ENCODE measurements at places on chromosomes 5 and 9.

DNA sequence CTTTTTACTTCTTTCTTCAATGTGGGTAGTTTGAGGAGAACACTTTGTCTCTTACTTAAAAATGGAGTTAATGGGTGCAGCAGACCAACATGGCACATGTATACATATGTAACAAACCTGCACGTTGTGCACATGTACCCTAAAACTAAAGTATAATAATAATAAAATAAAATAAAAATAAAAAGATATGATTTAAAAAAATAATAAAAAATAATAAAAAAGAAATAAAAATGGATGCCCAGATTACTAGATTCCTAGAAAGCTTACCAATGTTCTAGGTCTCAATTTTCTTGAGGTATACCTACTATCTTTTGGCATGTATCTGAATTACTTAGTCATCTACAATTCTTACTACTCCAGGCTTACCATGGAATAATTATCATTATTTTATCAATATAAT lies 2001.6 kb upstream of the CDH9 start:
- DNase-seq: no peak

DNA sequence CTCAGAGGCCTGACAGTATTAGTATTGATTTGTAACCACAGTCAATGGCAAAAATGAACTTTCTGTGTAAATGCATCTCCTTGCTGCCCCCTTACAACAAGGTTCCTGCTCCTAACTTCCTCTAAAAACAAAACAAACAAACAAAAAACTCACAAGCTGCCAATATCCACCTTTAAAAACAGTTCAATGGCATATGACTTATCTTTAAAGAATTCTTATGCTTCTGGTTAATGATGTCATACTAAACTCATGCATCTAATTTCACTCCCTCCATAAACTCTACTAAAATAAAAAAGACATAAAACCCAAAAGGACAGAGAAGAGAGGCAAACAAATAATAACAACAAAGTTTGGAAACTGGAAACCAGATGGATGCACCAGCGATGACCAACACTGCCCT lies 9.0 kb upstream of the OR1N1 start:
- no peak for DNase-seq

DNA sequence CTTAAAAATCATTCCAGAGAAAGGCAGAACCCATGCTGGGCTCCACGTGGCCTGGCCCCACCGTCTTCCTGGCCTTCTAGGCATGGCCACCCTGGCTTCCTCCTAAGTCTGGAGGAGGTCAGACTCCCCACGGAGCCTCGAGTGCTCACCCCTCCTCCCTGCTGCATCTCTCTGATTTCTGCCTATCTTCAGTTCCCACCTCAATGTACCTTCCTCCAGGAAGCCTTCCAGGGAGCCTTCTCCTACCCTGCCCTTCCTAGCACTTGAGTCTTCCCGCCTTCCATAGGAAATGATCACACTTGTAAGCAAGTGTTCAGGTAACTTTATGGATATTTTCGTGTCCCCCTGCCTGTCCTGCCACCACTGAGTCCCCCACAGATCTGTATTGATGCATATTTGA lies 92.0 kb downstream of the MVB12B start:
- DNase-seq: no peak

- no peak for DNase-seq
Measured at GRCh38 chr9:116434314-116434713, 252.8 kb upstream of the TRIM32 start.

DNA sequence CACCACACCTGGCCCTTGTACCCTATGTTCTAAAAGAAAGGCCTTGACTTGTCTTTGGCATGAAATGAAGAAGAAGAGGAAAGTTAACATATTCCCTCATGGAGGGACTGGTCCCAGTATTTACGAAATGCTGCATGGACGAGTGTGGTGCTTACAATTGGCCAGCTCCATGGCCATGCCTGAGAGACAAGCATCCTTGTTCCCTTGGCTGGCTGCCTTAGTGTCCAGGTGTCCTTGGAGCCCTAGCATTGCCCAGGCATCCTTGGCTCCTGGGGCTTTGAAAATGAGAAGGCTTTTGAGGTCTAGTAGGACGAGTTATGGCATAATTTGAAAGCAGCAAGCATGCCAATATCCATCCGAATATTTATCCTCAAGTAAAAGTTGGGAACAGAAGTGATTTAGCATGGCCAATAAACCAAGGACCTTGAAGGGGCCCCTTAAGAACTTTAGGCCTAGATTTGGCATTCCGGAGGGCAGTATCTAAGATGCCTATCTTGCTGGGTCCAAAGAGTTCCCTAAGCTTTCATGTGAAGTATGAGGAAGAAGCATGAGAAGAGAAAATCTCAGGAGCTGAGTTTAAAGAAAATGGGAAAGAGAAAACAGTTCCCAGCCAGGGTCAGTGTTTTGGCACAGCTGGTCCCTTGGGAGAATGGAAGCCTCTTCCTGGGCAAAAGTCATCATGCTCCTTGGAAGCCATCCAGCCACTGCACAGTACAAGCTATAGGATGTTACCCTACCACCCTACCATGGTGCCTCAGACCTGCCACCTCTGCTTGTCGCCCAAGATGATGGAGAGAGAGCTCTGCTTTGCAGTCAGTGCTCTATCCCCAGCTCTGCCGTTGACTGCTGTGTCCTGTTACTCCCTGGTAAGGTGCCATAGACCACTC lies 91.0 kb downstream of the AOPEP start:
- DNase-seq: no peak

- no peak for DNase-seq
Measured at GRCh38 chr9:135605238-135605781, 34.0 kb downstream of the GLT6D1 start.

DNA sequence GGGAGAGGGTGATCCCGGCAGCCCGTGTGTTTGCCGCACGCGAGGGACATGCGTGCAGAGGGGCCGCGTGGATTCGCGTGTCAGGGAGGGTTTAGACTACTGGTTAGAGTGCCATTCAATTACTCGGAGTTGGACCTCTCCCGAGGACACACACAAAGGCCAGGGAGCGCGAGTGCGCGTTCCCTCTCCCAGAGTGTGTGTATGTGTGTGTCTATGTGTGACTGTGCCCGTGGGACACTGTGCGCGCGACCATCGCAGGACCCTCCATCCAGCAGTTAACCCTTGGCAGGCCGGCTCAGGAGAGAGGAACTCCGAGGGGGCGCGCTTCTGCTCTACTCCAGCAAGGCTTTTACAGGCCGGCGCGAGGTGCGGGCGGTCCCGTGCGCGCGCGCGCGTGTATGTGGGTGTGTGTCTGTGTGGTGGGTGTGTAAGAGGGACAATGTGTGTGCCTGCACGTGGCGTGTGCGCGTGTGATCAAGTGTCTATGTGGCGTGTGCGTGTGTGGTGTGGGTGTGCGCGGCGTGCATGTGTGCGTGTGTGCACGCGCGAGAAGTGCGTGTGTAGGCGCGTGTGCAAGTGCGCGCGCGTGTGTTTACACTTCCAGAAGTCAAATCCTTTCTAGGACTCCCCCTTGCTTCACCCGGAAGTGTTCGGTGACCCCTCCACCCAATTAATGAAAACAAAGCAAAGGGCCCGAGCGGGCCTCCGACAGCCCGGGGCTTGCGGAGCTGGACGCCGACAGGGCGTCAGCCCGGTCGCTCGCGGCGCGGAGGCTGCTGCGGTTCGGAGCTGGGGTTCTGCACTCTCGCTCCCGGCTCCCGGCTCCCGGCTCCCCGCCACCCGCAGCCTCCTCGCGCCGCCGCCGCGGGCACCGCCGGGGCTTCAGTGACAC lies 75.3 kb upstream of the TBCA start:
- DNase-seq: no peak

DNA sequence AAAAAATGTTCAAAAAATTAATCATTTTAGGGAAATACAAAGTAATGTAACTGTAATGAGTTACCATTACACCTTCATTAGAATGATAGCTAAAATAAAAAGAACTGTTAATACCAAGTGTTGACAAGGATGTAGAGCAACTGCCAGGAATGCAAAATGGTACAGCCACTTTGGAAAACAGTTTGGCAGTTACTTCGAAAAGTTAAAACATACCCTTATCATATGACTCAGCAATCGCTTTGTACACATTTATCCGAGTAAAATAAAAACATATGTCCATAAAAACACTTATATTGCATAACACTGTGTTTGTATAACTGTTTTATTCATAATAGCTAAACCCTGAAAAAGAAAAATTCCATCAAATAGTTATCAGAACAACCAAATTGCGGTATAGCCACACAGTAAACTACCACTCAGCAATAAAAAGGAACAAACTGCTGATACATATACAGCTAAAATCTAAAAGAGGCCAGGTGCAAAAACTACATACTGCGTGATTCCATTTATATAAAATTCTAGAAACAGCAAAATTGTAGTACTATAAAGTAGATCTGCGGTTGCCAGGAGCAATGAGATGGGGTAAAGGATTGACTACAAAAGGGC lies 61.7 kb downstream of the RFX3 start:
- DNase-seq: no peak

GRCh38 chr9:129081388-129081904 lies 535 bp downstream of the DOLPP1 start:
- DNase-seq: no peak

DNA sequence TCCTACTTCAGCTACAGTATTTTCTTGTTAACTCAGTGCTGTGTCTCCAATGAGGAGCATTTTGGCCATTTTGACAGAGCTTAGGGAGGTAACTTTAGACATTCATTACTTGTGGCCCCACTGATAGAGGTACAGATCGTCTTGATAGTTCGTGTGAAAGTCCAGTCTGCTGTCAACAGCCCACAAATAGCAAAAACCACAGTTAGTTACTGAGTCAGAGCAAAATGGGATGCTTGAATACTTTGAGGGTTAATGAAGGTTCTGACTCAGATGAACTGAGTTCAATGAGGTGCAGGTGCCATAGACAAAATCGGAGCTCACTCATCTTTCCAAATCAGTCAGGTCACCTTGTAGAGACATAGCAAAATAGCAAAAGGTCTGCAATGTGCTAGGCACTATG lies 163.1 kb upstream of the TLE4 start:
- DNase-seq: no peak

DNA sequence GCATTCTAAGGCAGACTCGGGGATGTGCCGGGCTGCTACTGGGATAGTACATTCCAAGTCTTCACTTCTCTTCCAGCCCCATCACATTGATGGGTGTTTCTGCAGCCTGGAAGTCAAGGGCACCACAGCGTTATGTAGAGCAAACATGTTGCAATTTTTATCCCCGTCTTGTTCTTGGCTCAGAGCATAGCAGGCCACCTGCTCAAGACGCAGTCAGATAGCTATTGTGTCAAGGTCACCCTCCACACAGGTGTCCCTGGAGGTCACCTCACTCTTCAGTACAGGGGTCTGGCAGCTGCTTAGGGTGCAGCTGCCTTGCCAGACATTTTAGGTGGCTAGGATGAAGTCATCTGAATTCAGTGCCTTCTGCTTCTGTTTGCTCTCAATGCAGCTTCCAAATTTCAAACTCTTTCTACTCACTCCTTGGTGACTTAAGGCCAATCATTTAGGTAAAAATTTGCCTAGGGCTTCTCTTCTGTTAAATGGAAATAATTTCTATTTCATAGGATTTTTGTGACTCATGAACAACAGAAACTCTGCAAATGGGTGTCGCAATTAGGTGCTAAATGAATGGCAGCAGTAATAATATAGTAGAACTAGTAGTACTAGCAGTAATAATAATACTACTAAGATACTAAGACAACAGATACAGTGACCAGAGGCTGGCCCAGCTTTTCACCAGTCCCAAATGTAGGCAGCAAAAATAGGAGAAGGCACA lies 24.3 kb downstream of the KCNV2 start:
- no peak for DNase-seq

DNA sequence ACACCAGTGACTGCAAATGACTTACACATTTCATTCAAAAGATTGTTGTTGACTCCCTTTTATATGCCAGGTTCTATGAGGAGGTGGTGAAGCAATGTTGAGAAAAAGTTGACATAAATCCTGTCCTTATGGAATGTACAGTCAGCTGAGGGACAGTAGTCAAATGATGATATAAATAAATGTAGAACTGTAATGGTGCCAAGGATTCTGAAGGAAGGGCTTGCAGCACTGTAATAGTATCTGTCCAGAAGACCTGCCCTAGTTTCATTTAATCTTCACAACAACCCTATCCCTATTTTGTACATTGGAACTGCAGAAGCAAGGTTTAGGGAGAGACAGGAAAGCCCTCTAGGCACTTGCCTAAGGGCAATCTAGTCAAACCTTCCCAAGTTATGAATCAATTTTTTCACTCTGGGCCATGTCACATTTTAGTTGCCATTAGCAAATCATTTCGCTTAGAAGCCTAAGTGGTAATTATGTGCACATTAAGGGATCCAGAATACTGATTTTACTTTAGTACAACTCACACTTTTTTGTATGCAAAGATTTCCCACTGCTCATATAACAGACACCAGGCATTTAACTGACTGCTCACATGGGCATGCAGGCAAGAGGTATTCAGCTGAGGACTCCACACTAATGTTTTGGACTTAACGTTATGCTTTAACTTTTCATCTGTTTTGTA lies 34.5 kb upstream of the LIFR start:
- DNase-seq: no peak

DNA sequence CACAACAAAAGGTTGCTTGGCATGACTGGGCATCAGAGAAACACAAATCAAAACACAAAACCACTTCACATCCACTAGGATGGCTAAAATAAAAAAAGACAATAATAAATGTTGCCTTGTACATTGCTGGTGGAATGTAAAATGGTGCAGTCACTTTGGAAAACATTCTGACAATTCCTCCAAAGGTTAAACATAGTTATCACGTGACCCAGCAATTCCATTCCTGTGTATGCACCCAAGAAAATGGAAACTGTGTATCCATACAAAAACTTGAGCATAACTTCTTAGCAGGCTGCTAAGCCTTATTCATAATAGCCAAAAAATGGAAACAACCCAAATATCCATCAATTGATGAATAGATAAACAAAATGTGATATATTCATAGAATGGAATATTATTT lies 10.2 kb upstream of the SLC46A2 start:
- DNase-seq: no peak

DNA sequence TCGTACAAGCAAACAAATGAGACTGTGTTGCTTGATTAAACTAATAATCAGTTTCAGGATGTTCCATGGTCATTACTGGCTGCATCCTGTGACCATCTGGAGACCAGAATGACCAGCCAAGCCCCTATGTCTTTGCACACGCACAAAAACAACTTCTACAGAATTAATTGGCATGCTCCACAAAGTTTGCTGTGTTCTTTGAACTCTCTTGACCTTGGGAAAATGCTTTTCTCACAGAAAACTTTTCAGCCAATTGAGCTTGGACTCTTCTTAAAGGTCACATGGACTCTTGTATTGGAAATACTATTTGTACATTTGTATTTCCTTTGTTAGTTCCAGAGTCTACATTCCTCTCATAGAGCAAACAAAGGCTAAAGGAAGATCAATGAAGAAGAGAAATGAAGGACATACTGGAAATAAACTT lies 147.8 kb downstream of the ARRDC3 start:
- DNase-seq: no peak

DNA sequence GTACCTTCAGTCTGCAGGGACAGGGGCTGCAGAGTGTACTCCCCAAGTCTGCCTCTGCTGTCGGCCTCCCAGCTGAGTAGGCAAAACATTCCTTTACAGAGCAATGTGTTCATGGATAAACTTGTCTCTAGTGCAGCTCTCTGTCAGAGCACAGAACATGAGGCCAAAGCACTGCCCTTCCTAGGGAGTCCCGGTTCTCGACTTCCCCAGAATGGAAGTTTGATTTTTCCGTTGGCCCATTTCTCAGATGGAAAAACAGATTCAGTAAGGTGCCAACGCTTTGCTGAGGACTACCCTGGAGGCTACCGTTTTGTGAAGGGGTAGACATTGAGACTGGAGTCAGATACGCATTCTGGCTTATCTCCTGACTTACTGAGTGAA lies 422 bp upstream of the TRIM32 start:
- DNase-seq: no peak

GRCh38 chr5:168055141-168055683 lies 236.2 kb upstream of the WWC1 start:
- no peak for DNase-seq

Data from stimulated activated CD8-positive, alpha-beta memory T cell treated with anti-CD3 and anti-CD28 coated beads, Interleukin-4, amount 100 ng/mL, for 1 hour (primary cell).